ENCODE measurements at places on chromosomes 7 and 10. TPM values are rescaled to one million over a fixed set of nuclear protein-coding genes. Genes with fewer than 3 reads are reported as not detected.

GRCh38 chr7:41881331-41882130 lies 178.6 kb upstream of the INHBA start:
- H3K27ac ChIP-seq: no peak overlapping the region
- no peak overlapping the region for H3K4me3 ChIP-seq
- H3K4me1 ChIP-seq: no peaks in the 10 kb centered on the region
- no peaks in the 10 kb centered on the region for H3K27me3 ChIP-seq

DNA sequence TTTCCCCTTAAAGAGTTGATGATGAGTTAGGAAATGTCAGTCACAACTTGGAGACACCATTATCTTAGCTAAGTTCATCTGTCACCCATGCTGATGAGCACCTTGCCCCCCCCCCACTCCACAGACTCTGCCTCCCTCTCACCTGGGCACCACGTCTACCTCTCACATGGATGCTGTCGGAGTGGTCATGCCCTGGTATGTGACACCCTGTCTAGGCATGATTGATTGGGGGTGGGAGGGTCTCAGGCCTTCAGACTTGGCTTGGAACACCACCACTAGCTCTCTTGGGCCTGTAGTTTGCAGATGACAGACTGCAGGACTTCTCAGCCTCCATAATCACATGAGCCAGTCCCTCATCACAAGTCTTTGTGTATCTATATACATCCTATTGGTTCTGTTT lies 78.0 kb downstream of the WDR37 start:
- H3K4me3 ChIP-seq: no peak overlapping the region
- no peaks in the 10 kb centered on the region for H3K27me3 ChIP-seq
- DNase-seq: no peak
- H3K4me1 ChIP-seq: no peaks in the 10 kb centered on the region
- no peak overlapping the region for H3K27ac ChIP-seq

- H3K4me1 ChIP-seq: peaks cover 1% of the 10 kb centered on the region
- no peaks in the 10 kb centered on the region for H3K27me3 ChIP-seq
- no peak for DNase-seq
- no peak overlapping the region for H3K4me3 ChIP-seq
- H3K27ac ChIP-seq: no peak overlapping the region
- H3K36me3 ChIP-seq: peaks cover 57% of the 10 kb centered on the region
Observed at GRCh38 chr7:157402911-157403534, 66.2 kb downstream of the DNAJB6 start.

DNA sequence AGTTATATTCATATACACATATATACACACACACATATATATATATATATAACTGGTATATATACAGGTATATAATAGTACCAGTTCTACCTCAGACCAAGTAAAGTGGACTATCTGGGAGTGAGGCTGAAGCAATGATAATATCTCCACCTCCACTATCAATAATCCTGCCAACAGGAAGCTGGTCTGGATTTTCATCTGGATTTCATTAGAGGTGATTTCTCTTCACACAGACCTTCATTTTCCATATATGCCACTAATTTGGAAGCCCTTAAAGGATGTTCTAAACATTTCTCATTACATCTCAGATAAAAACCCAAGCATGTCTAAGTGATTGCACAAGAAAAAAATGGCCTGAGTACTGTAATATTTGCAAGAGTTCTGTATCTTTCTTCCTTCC lies 1.7 kb upstream of the SLC35B4 start:
- H3K27me3 ChIP-seq: peaks cover 10% of the 10 kb centered on the region
- H3K27ac ChIP-seq: no peak overlapping the region
- H3K4me1 ChIP-seq: no peaks in the 10 kb centered on the region

- H3K4me3 ChIP-seq: no peak overlapping the region
- peaks cover 4% of the 10 kb centered on the region for H3K4me1 ChIP-seq
- no peaks in the 10 kb centered on the region for H3K27me3 ChIP-seq
Observed at GRCh38 chr10:99779335-99779734, 3.1 kb upstream of the ABCC2 start.

DNA sequence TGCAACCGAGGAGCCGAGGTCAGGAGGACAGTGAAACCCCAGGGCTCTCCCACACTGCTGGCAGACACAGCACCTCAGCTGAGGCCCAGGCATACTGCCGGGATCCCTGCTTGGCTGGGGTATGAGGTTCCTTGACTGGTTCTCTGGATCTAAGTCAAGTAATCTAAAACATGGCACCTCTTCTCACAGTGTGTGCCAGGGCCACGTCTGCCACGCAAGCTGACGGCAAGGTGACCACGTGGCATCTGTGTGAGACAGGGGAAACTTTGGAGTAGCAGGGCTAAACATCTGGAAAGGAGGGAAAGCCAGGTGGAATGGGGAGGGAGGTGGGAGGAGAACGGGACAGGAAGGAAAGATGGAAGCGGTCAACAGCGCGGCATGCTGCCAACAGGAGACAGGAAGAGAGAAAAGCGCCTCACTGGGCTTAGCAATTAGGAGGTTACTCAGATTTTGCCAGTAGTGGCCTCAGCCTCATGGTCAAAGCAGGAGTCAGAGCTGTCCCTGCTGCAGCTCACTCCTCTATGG lies 103.7 kb downstream of the CXCL12 start:
- no peak for DNase-seq
- no peak overlapping the region for H3K27ac ChIP-seq
- peaks cover 7% of the 10 kb centered on the region for H3K4me1 ChIP-seq
- H3K4me3 ChIP-seq: no peak overlapping the region
- H3K36me3 ChIP-seq: no peaks in the 10 kb centered on the region

- H3K4me3 ChIP-seq: no peak overlapping the region
- peaks cover 7% of the 10 kb centered on the region for H3K4me1 ChIP-seq
- DNase-seq: no peak
- no peaks in the 10 kb centered on the region for H3K36me3 ChIP-seq
Observed at GRCh38 chr10:113252650-113253618, 299.9 kb upstream of the HABP2 start.

DNA sequence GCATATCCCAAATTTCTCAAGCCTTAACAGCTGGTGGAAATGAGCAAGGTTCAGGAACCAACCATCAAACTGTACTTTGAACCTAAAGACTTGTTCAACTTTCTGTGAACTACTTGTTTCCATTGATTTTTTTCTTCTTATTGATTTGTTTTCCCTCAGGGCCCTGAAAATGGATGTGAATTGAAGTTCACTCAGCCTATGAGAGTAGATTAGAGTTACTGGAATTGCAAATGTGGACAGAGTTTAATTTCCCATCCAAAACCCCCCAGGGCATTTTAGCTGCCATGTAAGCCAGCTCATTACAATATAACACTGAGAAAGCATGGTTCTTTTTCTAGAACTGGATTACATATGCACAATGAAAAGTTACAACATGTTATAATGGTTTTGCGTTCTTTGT lies 1105.7 kb downstream of the REEP3 start:
- H3K27me3 ChIP-seq: no peaks in the 10 kb centered on the region
- no peak overlapping the region for H3K27ac ChIP-seq
- H3K4me1 ChIP-seq: no peaks in the 10 kb centered on the region
- H3K36me3 ChIP-seq: no peaks in the 10 kb centered on the region
- H3K4me3 ChIP-seq: no peak overlapping the region
- no peak for DNase-seq

DNA sequence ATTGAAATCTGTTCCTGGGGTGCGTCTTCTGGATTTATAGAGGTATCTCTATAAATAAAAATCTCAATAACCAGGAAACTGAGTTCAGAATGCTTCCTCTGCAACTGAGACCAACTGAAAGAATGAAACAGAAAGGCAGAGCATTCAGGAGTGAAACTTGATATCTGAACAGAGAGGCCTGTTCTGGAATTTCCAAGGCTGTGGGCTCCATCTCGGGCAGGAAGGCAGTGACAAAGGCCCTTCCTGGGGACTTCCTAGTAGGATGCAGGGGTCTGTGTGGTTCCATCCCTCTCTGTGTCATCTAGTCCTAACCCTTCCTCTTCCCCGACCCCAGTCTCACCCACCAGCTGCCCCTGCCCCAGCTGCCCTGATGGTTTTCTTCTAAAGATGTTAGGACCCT lies 52.0 kb downstream of the JCAD start:
- H3K27me3 ChIP-seq: no peaks in the 10 kb centered on the region
- DNase-seq: no peak
- H3K36me3 ChIP-seq: no peaks in the 10 kb centered on the region
- H3K4me3 ChIP-seq: no peak overlapping the region

The VSTM4 gene
- 0.51 TPM for total RNA-seq

The PNLIP gene
- total RNA-seq: not detected

The ARMC3 gene
- total RNA-seq: 2.0 TPM

The NEUROD6 gene
- not detected for total RNA-seq

The NPFFR1 gene
- 0.02 TPM for total RNA-seq
